ENCODE measurements at places on chromosomes 6 and 20.

- DNase-seq: no peak
Measured at GRCh38 chr6:142697001-142697335, 248.0 kb downstream of the HIVEP2 start.

- no peak for DNase-seq
Measured at GRCh38 chr6:12163744-12164507, 126.2 kb upstream of the EDN1 start.

- DNase-seq: no peak
Measured at GRCh38 chr6:164124986-164125385, 710.5 kb downstream of the QKI start.

- no peak for DNase-seq
Measured at GRCh38 chr6:144544266-144544830, 259.2 kb downstream of the UTRN start.

GRCh38 chr6:72422171-72422570 lies 199.7 kb upstream of the KCNQ5 start:
- DNase-seq: no peak

DNA sequence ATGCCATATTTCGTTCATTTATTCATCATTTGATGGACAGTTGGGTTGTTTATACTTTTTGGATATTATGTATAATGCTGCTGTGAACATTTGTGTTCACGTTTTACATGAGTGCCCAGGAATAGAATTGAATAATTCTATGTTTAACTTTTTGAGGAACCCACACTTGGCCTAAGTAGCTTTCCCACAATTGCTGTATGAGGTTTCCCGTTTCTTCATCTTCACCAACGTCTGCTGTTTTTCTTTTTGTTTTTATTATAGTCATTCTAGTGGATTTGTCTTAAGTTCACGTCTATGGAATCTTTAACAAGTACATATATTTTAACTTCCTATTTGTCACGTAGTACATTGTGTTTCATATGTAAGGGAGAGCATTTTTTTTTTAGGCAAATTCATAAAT lies 110.3 kb downstream of the JARID2 start:
- no peak for DNase-seq

- DNase-seq: no peak
Measured at GRCh38 chr6:3306848-3307247, 48.1 kb downstream of the PSMG4 start.

GRCh38 chr6:26459023-26459810 lies 1.5 kb downstream of the BTN2A1 start:
- no peak for DNase-seq

- no peak for DNase-seq
Measured at GRCh38 chr6:54068694-54069093, 42.5 kb upstream of the MLIP start.

GRCh38 chr20:38853759-38854158 lies 48.3 kb downstream of the PPP1R16B start:
- DNase-seq: no peak

DNA sequence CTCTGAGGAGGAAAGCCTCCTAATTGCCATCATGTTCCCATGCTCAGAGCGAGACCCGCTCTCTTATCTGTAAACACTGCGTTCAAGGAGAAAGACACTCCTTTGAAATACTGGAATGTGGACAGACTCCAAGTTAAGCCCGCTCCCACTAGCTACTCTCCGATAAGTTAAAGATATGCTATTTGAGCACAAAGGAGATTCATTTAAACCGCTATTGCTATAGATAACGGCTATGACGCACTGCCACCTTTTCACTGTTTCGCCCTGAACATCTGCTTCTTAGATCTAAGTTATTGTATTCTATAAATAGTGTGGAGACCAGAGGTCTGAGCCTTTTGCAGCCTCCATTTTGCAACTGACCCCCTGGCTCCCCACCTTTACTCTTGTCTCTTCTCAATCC lies 82.3 kb downstream of the GPX5 start:
- DNase-seq: no peak

DNA sequence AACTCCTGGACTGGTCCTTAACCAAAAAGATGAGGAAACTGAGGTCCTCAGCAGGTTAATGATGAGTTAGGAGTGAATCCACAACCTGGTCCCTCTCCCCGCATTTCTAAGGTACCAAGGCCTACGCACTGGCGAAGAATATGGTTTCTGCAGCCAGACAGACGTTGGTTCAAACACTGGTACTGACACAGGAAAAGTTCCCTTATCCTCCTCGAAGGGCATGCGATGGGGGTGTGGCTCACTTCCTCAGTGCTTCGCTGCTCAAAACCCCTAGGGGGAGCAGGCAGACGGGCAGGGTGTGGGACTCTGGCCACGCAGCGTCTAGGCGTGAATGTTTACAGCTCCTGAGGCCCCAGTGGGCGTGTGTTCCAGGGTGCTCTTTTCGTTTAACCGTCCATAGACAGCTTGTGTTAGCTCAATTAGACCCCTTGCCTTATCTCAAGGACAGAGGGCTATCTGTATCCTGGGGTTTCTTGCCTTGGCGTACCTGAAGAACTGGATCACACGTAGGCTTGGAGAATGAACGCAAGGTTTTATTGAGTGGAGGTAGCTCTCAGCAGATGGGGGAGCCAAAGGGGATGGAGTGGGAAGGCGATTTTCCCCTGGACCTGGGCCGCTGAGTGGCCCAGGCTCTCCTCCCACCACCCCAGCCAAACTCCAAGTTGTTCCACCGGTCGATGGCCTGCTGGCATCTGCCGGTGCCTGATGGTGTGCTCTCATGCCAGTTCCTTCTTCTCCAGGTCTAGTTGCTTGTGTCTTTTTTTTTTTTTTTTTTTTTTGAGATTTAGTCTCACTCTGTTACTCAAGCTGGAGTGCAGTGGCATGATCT lies 31.8 kb upstream of the PTPN1 start:
- peak; percentile 36 for DNase-seq

- DNase-seq: no peak
Measured at GRCh38 chr6:88587150-88587520, 376.3 kb downstream of the RNGTT start.

- no peak for DNase-seq
Measured at GRCh38 chr6:119676961-119677360, 327.4 kb upstream of the MAN1A1 start.

DNA sequence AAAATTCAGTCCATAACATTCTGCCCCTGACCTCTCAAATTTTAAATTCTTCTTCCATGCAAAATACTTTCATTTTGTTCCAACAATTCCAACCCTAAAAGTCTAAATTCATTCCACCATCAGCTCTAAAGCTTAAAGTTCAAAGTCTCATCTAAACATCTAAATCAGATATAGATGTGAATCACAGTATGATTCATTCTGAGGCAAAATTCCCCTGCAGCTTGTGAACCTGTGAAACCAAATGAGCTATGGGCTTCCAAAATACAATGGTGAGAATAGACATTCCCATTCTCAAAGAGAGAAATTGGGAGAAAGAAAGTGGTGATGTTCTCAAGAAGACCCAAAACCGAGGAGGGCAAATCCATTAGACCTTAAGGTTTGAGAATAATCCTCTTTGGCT lies 309.8 kb downstream of the HIVEP2 start:
- no peak for DNase-seq

- DNase-seq: no peak
Measured at GRCh38 chr6:27791182-27791943, 120.8 kb downstream of the OR2B2 start.

DNA sequence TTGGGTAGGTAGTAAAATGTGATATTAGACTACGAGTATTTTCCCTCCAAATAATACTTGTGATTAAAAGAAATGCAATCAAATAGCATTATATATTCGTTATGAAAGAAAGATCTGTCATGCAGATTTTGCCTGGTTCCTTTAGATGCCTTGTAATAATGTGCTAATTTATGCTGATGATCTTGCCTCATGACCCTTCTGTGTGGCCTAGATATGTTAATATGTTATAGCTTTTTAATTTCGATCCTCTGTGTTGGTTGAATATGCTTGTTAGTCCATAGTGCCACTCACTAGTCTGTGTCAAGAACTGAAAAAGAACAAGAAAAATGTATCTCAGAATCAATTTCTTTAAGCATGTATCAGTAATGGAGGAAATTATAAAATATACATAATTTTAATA lies 31.9 kb downstream of the CDKAL1 start:
- DNase-seq: no peak

DNA sequence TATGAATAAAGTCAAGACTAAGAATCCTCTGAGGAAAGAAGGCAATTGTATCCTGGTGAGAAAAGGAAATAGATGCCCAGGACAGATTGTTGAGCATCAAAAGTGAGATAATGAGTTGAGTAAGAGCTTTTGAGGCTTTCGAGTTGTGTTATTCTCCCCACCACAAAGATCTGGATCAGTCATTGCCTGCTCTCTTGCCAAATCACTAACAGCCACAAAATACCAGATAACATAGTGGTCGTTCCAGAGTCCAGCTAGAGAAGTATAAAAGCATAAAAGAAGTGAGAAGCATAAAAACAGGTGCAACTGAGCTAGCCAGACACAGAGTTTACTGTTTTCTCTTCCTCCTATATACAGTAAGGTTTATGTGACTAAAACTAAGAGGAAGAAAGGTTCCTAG lies 4.9 kb downstream of the SPINT4 start:
- no peak for DNase-seq

DNA sequence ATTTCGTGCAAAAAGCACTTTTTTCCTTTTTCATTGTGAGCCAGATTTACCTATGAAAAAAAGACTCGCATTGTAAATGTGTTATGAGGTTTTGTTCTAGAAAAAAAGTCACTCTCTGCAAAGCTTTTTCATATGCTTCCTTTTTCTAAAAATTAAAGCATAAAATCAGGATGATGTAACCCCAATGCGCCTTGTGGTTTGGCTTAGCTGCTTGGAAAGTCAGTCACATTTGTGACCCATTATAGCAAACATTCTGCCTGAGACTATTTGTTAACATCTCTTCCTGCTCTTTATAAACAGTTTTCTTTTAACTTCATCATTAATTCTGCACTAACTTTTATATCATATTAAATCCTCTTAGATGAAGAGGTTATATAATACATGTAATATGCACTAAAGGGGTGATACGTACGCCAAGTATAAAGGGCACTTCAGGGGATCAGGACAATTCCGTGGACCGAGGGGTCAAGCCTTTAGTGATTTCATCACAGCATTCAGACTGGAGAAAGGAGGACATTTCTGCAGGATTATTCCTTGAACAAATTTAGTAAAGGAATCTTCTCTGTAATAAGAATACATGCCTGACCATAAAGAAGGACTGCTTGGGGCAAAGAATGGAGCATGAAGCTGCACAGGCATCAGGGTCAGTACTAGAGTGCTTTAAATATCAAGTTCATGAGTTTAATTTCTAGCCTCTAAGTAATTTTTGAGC lies 48.1 kb upstream of the SMLR1 start:
- DNase-seq: no peak

DNA sequence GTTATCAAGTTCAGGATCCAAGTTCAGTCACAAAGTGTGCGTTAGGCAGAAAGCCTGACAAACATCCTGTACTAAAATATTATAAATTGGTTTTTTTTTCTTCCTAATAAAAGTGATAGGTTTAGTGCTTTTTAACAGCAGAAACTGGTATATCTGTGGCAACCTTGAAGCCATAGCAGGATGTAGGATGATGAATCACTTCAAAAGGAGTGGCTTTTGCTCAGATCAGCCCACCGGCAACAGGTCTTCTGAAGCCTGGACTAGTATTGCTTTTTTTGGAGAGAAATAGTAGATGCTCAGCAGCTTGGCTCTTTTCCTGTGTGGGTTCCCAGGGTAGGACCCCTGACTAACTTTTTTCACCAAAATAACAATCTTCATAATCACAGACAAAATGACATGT lies 190.8 kb downstream of the EPM2A start:
- no peak for DNase-seq

DNA sequence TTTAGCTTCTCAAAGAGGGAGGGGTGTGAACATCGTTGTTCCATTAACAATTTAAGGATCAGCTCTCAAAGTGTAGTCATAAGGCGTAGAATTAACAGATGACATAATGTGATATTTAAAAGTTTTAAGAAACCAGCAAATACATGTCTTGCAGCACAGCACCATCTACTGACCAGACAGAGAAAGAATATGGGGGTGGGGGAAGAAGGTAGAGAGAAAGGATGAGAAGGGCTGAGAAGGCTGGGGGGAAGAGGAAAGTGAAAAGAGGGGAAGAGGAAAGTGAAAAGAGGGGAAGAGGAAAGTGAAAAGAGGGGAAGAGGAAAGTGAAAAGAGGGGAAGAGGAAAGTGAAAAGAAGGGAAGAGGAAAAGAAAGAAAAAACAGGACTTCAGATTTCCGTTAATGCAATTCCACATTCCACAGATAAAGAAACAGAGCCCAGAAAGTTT lies 80.9 kb downstream of the HAO1 start:
- DNase-seq: no peak

GRCh38 chr6:33015798-33016197 lies 6.4 kb upstream of the HLA-DOA start:
- no peak for DNase-seq

- no peak for DNase-seq
Measured at GRCh38 chr6:82492134-82492533, 128.5 kb downstream of the TPBG start.

- DNase-seq: no peak
Measured at GRCh38 chr20:33465481-33466302, 22.1 kb upstream of the SNTA1 start.

DNA sequence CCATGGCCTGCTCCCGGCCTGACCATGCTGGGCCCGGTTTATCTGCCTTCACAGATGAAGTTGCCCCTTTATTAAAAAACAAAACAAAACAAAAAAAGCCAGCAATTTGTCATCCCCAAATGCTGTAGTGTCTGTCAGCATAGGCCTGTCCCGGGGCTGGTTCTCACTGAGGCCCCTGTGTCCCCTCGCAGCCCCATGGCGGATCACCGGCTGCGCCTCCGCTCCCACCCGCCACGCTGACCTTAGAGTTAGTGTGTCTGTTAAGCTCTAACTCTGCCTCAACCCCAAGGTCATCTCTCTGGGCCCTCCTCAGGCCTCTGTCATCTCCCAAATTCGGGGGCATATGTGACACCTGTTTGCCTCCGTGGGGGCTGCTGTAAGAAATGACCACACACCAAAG lies 11.1 kb downstream of the SLCO4A1 start:
- DNase-seq: no peak

DNA sequence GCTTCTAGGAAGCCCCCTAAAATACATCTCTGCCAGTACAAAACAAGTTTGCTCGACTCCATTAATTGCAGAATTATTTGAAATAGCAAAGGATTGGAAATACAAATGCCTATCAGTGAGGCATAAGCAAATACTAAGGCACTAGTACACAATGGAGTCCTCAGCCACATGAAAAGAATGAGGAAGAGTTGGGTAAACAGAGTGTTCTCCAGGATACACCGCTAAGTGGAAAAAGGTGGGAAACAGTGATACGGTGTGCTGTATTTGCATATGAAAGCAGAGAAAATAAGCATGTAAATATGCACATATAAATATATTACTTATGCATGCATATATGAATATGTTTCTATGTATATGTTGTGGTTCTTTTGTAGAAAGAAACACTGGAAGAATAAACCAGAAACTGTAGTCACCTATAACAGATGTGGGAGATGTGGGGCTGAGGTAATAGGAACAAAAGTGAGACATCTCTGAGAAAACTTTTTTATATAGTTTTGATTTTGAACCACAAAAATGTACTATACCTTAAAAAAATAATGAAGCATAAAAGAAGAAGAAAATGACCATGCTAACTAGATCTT lies 143.4 kb upstream of the MYLIP start:
- DNase-seq: no peak

GRCh38 chr20:53264604-53265003 lies 292.4 kb downstream of the TSHZ2 start:
- DNase-seq: no peak
